AG20443 (cell line): ENCODE measurements at places on chromosomes 3 and 15.

- DNase-seq: no peak
These were observed 90.4 kb upstream of the ROPN1 start for GRCh38 chr3:124082343-124082742.

DNA sequence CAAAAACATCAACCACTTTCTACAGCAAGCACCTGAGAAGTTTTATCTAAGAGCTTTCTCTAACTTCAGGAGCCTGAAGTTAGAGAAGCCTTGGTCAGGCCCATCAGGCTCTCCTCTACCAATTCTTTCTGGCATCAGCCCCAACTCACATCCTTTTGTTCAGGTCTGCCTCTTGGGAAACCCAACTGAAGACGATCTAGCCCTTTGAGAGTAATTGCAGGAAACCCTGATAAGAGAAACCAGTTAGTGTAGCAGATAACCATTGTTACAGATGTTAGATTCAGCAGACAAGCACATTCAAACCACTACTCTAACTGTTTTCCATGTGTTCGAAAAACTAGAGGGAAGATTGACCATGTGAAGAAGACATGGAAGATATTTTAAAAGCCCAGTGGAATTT is 27.0 kb upstream of the DYNC1LI1 start:
- no peak for DNase-seq

DNA sequence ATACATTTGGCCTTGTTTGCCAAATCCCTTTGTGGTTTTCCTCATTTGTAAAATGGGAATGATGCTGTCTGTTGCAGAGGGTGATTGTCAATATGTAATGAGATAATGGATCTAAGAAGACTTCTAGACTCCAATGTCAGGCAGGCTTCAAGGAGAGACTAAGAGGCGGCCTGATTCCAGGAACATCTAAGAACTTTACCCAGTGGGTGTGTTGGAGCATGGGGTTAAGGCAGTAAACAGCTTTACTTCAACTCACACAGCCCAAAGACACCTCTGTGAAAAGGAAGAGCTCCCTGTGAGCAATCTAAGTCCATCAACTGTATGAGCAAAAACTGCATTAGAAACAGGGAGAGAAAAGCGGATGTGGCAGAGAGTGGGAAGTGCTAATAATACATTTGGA is 560.6 kb downstream of the PDCD6IP start:
- no peak for DNase-seq

DNA sequence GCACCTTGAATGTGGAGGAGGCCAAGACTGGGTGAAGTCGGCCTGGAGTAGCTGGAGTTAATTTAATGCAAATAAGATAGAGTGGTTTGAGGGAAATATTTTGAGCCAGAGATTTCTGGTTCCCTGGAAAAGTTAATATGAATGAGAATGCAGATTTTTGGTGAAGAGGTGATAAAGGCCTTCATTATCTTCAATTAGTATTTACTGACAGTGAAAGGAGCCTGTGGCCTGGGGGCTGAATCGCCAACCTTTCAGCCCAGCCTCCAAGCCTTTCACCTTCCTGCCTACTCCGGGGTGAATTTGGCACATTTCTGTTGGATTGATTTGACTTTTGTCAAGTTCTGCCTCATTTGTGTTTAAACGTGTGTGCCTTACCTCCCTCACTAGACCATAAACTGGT is 147.8 kb downstream of the SOX2 start:
- DNase-seq: no peak

- DNase-seq: no peak
These were observed 98.2 kb downstream of the PLXNA1 start for GRCh38 chr3:127081001-127081720.

DNA sequence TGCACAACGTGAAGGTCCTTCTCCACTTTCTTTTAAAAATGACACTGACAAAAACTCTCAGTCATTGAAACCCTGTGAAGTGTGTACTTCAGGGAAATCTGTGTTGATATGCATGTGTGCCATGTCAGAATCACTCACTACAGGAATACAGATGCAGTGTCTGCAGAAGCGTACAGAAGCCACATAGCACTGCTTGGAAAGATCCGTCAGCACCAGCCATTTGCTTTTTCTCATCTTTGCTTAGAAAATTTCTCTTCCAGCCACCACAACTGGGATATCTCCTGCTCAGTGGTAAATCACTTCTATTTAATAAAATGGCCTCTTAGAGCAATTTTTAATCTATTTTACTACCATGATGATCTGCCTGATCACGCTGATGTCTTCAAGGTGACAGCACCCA is 91.3 kb upstream of the ARHGEF26 start:
- DNase-seq: no peak

DNA sequence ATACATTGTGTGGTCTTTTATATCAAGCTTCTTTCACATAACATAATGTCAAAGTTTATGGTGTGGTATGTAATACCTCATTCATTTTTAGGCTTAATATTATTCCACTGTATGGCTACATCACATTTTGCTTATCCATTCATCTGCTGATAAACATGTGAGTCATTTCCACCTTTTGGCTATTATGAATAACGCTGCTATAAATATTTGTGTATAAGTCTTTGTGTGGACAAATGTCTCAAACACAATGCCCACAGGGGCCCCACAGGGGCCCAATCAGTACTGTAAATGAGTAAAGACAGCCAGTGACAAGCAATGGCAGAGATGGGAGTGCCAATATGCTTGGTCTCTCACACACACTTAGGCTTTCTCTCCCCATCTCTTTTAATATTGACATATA is 54.2 kb downstream of the PIK3R4 start:
- DNase-seq: no peak

GRCh38 chr3:101665357-101665756 is 11.6 kb downstream of the ZBTB11 start:
- DNase-seq: no peak

GRCh38 chr3:128279601-128279880 is 126.3 kb downstream of the EEFSEC start:
- DNase-seq: no peak

DNA sequence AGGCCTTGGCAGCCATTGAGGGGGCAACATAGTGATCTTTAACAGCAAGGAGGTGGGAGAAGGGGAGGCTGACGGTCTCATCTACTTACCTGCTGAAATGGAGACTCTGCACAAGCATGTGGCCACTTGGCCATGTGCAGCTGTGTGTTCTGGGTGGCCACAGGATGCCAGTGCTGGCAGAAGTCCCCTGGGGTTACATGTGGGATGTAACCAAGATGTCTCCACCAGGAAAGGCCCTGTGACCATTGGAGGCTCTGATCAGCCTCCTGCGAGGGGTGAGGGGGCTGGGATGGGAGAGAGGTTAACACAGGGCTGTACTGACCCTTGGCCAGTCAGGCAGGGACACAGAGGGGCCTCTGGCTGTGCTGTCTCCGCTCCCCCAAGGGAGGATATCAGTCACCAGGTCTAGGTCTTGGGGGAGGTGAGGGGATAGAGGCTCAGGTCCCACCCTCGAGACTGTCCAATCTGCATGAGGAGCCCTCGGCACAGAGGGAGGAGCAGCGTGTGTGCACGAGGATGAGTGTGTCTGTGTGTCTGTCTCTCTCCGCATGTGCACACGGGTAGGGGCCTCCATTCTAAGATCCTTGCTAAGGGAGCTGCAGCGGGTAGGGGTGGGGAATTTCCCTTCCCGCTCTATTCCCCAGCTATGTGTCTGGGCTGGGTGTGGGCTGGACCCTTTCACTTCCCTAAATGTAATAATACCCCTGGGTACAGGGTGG is 19.5 kb downstream of the PRKCD start:
- DNase-seq: no peak

DNA sequence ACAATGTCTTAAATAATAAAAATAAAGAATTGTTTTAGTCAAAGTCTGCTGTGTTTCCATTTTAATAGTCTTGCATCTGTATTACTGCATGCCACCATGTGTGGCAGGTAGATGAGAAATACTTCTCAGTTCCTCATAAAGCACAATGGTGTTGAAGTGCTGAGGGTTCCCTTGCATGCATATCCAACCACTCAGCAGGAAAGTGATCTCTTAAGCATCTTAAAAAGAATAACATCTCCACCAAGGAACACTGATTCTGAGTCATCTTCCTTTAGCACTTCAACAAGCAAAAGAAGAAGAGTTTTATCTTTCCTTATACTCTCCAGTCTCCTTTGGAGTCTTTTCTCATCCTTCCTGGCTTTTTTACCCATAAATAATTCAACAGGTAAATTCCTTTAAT is 602.0 kb downstream of the TBL1XR1 start:
- DNase-seq: no peak

DNA sequence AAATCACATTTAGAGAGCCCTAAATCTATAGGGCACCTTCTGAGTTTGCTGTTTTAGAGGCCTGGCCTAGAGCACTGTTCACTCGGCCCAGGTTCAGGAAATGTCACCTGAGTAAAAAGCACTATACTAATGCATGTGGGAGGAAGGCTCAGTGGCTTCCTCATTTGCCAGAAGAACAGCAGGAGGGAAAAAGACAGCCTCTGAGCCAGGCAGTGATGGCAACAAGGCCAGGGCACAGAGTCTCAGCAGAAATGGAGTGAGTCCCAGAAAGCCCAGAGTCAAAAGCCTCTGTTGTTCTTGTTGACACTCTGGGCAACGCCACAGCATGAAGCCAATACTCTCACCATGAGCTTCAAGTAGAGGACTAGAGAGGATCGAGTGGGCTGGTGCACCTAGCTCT is 25.9 kb downstream of the LTF start:
- no peak for DNase-seq

- peak; percentile 79 for DNase-seq
These were observed 8.8 kb downstream of the TMEM40 start for GRCh38 chr3:12750223-12750622.

DNA sequence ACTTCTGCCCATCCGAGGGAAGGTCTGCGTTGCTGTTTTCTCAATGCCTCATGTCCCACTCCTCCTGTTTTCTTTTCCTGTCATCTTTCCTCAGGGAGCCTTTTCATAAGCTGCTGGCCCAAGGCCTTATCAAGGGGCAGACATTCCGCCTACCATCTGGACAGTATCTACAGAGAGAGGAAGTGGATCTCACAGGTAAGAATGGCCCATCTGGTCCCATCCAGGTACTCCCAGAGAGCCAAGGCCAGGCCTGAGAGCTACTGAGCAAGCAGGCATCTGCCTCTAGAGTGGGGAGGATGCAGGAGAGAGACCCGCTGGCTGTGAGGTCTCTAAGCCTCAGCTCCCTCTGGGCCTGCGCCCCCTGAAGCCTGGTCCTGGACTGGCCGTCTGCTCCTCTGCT is 81.5 kb upstream of the LIMD1 start:
- no peak for DNase-seq
